ENCODE measurements at places on chromosomes 5 and 9.

GRCh38 chr5:76134003-76134402, 50.8 kb downstream of the SV2C start:
- DNase-seq, result no peak

- DNase-seq, result no peak
These were observed 418.2 kb downstream of the TUSC1 start for GRCh38 chr9:25260046-25260445.

DNA sequence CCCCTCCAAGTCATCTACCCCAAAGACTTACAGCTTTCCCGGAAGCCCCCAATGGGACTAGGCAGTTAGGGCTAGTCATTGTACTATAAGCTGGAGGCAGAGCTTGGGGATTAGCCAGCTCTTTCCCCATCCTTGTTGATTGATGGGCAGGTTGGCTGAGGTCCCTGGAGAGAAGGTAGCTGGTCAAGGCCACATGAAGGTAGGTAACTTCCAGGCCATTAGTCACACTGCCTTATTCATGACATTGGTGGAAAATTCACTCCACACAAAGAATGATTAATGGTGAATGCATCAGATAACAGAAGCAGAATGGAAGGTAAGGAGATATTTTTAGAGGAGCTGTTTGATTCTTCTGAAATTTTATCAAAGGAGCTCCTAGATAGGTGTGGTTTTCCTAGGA, 49.5 kb upstream of the TGFBR1 start:
- DNase-seq, result no peak

- DNase-seq, result no peak
These were observed 66.8 kb downstream of the LIX1 start for GRCh38 chr5:97075649-97076048.

DNA sequence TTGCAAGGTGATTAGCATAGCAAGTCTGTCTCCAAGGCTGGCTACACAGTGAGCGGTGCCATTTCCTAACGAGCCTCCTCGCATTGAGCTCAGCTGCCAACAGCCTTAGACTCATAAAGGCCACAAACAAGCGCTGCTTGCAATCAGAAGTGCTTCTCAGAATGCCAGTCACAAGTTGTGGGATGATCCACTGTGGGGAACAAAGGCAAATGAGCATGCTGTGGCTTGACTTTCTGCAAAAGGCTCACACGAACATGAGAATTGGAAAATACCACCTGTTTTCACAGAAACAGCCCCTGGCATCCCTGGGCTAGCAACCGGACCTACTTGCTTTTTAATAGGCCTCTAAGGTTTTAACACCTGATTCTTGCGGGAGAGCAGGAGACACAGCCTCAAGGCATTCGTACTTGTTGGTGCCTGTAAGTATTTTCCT, 215.5 kb downstream of the FANCC start:
- no peak for DNase-seq

GRCh38 chr9:104494808-104495207, 9.3 kb upstream of the OR13F1 start:
- DNase-seq, result no peak

GRCh38 chr5:19987612-19988361, at the start of gene CDH18:
Gene CDH18 (minus strand): TSS chr5:19988200. CDS start chr5:19838986, 149,214 bp downstream.
- no peak for DNase-seq

DNA sequence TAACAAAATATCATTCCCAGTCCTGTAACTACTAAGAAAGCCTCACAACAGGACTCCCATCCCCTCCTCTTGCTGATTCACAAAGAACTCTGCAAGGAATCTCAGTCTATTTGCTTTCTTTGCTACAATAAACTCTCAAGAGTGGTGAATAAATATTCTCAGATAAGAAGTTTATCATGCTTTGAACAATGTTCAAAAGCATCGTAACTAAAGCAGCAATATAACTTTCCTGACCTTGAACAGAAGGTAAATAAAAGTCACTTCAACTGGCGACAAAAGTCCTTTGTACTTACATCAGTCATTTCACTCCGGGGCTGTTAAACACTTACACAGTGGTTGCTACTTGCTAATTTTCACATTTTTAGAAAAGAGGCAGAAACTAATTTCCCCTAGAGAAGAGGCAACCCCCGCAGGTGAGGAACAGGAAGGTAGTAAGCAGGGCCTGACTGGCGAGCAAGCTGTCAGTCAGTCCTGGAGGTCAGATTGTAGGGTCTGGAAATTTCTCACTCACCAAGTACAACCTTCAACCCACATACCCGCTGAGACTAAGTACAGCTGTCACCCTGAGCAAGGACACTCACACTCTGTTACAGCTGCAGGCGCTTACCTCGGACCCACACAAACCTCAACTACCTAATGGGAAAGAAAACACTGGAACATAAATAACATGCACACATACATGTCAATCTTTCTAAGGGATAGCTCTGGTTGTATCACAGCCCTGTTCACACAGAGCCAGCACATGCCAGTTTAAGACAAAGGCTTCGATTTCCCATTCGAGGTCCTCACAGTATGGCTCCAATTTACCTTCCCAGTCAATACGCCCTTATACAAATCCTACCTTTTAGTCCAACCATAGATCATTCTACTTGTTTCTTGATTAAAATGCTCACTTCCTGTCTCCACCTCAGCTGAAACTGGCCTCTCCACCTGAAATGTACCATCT, 104.6 kb upstream of the RETREG1 start:
- no peak for DNase-seq

GRCh38 chr5:56501781-56502557, 268.8 kb upstream of the ANKRD55 start:
- no peak for DNase-seq

GRCh38 chr5:74957906-74958305, 91.7 kb upstream of the FAM169A start:
- no peak for DNase-seq
